Cardiac muscle cell (in vitro differentiated cells and primary cell): ENCODE measurements at places on chromosomes 1 and 21.

- DNase-seq, result no peak
- no peak overlapping the region for H3K27ac ChIP-seq
- H3K36me3 ChIP-seq, result no peaks in the 10 kb centered on the region
These were observed 10.7 kb downstream of the HES2 start for GRCh38 chr1:6409053-6409452.

DNA sequence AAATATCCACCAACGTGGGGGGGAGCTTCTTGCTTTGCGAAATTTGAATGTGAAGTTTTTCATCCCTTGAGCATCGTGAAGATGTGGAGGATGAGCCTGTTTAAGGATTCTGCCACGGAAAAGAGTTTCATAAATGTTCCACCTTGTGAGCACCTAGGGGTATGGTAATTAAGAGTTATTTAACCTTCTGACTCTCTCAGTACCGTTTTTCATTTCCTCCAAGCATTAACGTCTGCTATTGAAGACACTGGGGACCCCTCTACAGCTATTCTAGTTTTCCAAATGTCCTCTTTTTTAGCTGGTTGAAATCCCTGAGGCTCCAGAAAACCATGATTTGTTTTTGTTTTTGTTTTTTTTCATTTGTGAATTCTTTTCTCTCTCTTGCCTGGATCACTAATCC lies 79.1 kb upstream of the GALNT2 start:
- H3K27ac ChIP-seq, result no peak overlapping the region
- DNase-seq, result no peak
- H3K4me3 ChIP-seq, result no peak overlapping the region
- peaks cover 13% of the 10 kb centered on the region for H3K27me3 ChIP-seq
- no peaks in the 10 kb centered on the region for H3K36me3 ChIP-seq
- H3K4me1 ChIP-seq, result no peaks in the 10 kb centered on the region

- H3K4me3 ChIP-seq, result no peak overlapping the region
- DNase-seq, result no peak
- H3K27ac ChIP-seq, result no peak overlapping the region
- H3K4me1 ChIP-seq, result no peaks in the 10 kb centered on the region
These were observed 43.2 kb downstream of the SDCCAG8 start for GRCh38 chr1:243299069-243299468.

- no peaks in the 10 kb centered on the region for H3K4me1 ChIP-seq
- H3K27me3 ChIP-seq, result no peaks in the 10 kb centered on the region
- no peak overlapping the region for H3K4me3 ChIP-seq
- H3K36me3 ChIP-seq, result no peaks in the 10 kb centered on the region
- DNase-seq, result no peak
These were observed 87.6 kb downstream of the LEPR start for GRCh38 chr1:65508051-65508450.

DNA sequence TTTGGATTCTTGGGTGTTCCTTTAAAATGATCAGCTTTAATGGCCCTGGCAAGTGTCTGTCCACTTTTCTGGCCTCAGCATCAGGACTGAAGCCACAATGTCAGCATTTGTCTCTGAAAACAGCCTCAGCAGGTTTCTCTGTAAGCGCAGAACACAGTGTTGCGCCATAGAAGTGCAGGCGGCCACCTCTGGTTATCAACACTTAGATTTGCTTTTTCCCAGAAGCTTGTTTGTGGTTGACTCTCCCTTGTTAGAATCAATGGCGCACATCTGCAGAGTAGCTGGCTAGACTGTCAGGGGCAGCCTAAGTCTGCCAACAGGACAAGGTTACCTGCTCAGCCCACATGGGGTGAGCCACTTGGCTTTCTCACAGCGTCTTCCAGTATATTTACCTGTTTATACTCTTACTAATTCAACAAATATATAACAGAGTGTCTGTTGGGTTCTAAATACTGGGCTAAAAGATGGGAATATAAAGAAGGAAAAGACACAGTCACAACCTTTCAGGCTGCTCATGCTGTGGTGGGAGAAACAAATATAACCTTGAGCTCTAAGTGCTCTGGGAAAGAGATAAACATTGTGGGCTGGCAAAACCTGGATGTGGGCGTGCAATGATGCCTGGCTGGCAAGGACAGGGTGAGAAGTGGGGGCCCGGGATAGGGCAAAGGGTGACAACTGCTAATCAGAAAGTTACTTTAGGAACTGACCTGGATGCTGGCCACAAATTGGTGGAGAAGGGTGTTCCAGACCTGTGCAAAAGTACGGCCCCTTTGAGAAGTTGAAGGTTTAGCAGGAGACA lies 149.3 kb upstream of the KIAA0040 start:
- no peaks in the 10 kb centered on the region for H3K4me1 ChIP-seq
- H3K36me3 ChIP-seq, result no peaks in the 10 kb centered on the region

DNA sequence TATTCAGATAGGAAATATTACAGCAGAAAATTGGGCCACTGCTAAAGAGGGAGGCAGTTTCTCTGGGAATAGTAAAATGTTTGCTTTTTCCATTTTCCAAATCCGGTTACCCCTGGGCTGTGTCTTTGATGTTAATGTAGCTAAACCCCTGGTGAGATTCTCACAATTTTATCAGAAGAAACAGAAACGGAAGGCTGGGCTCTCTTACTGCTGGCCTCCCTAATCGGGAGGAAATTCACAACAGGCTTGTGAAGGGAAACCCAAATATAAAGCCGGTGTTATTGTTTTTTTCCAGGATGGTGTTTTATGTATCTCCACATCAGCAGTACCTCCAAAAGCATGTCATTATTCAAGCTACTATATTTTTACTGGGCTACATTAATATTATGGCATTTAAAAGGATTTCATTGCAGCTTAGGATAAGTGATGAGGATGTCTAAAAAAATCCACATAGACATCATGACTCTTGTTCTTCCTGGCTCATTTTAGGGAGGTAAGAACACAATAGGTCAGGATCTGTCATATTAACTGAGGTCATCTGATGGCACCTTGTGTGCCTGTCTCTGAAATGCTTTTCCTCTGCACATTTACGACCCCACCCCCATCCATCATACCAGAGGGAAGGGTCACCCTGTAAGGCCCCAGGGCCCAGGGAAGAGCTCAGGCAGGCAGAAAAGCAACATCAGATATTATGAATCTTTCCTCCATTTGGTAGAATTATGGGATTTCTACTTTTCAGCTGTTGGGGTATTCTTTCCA lies 158.7 kb downstream of the DSCAM start:
- peaks cover 6% of the 10 kb centered on the region for H3K4me1 ChIP-seq
- no peak for DNase-seq

DNA sequence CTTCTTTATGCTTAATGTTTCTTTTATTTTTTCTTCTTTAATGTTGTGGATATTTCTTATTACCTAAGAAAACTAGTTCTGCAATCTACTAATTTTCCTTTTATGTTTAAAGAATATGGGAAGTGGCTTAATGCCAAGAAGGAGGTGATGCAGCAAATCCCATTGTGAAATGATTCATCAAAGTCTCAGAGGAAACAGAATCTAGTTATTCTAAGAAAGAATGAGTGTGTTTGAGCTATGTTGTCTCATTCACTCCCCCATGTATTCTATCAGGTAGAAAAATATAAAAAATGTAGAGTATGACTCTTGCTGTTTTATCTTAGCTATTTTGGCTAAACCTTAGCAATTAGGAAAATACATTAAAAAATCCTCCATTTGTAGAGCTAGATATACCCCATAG lies 659.9 kb upstream of the RGS18 start:
- H3K4me1 ChIP-seq, result no peaks in the 10 kb centered on the region
- H3K27ac ChIP-seq, result no peak overlapping the region
- no peaks in the 10 kb centered on the region for H3K27me3 ChIP-seq
- H3K4me3 ChIP-seq, result no peak overlapping the region
- DNase-seq, result no peak
